ENCODE measurements at places on chromosomes 4 and X. TPM values are rescaled to one million over a fixed set of nuclear protein-coding genes. Genes with fewer than 3 reads are reported as not detected.

OPHN1 gene
- 2.4 TPM for total RNA-seq

NFKB1 gene
- total RNA-seq = 25.7 TPM

JAKMIP1 gene
- total RNA-seq = not detected

FRMPD4 gene
- total RNA-seq = 0.66 TPM

GRCh38 chrX:115940348-115940747 is 230.2 kb upstream of the AGTR2 start:
- no peak for DNase-seq

GRCh38 chr4:108168671-108169523 is at the start of gene LEF1:
LEF1 (minus strand) TSS chr4:108168932; CDS start chr4:108167767, 1,165 bp downstream.
- DNase-seq = no peak

DNA sequence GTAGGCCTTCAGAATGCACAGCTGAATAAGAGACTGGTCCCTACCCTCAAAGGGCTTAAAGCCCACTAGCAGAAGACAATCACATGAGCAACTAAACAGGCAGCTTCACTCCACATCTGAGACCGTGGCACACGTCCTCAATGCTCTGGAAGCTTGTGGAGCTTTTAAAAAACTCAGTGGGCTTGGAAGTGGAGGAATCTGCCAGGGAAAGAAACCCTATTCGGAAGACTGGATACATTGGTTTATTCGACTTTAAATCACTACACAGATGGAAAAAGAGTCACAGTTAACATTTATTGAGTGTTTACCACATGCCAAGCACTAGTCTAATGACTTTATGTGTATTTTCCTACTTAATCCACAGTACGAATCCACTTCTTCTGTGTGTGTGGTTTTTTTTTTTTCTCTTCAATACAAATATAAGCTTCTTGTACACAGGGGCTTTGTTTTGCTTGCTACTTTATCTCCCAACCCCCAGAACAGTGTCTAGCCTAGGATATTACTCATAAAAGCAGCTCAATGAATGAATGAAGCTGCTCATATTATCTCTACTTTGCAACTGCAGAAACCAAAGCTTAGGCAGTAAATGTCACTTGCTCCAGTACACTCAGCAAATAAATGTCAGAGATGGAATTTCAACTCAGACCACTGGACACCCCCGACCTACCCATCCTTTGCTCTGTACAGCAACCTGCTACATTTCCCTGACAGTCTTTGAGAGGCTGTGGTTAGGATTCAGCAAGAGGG is 137.7 kb downstream of the LDB2 start:
- DNase-seq = no peak

DNA sequence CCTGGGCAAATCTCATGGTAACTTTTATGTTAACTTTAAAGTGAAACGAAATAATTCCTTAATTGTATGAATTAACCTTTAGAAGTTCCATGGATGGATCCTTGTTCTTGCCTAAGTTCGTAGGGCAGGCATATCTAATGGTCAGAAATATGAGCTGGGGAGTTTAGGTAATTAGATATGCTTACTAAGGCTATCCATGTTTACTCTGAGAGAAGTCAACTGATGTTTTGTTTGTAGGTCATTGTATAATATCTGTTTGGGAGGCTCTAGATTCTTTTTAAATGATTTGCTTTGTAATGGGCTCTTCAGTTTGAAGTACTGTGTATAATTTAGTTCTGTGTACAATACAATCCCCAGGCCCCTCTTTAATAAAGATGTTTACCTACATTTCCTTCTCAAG is 117.0 kb downstream of the DCK start:
- DNase-seq = no peak

Measured in MG63 (cell line).